CD4-positive, alpha-beta T cell treated with Interleukin-21 for 1 hour (primary cell): ENCODE measurements at places on chromosomes 7 and 10.

DNA sequence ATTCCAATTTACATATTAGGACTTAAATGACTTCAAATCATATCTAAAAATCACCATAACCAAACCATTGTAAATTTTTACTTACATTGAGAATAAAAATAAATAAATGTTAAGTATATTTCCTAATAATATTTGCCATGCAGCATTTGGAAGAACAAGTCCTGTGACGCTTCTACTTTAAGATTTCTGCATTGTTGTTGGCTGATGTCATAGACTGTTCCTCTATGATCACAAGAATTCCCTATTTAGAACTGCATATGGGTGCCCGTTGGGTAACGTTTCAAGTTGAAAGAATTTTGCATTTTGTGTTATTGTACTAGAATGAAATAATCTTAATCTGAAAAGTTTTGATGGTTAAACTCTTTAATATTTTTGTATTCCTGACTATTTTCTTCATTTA is 5.1 kb upstream of the ITGB1 start:
- no peak for DNase-seq

- no peak for DNase-seq
These were observed 17.1 kb upstream of the CPA1 start for GRCh38 chr7:130363026-130363847.

GRCh38 chr10:102133373-102134195 is 744 bp downstream of the PPRC1 start:
- DNase-seq = peak; percentile 53

- no peak for DNase-seq
These were observed 162.8 kb downstream of the USP6NL start for GRCh38 chr10:11448545-11449244.

DNA sequence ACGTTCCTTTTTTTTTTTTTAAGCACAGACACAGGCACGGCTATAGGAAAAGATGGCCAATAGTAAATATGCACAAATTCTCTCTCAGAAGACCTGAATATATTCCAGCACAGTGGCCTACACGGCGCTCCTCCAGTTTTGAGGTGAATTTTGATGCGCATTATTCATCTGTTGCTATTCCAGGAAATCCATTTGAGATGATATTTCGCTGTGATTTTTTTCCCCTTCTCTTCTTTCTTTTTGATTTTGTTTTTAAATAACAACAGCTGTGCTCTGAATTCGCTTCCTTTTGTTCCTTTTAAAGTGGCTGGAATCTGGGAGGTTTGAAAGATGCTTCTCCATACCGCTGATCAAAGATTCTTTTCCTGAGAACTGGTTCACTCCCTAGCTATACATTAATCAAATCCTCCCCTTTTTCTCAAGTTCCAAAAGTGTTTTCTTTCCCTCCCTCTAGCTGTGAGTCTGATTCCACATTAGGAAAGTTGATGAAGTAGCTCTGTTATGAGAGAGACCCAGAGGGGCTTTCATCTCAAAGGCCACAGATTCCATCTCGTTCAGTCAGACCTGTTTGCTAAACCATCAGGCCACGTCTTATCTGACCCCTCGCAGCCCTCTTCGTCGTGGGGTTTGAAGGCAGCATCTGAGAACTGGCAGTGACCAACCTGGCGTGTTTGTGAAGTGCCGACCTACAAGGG is 602.7 kb upstream of the NRP1 start:
- no peak for DNase-seq

DNA sequence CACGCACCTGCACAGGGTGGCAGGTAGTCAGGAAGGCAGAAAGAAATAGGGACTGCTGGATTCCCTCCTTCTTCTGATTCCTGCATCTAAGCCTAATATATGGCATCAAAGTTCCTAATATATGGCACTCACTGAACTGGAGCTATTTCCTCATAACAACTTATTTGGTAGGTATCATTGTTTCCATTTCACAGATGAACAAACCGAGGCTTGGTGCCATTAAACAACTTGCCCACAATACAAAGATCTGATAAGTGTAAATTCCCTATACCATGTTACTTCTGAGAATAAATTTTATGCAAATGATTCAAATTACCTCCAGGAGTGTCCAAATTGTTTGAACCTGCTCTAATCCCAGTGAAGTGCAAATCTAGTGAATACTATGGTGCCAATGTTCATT is 2.1 kb upstream of the FAM171A1 start:
- no peak for DNase-seq

DNA sequence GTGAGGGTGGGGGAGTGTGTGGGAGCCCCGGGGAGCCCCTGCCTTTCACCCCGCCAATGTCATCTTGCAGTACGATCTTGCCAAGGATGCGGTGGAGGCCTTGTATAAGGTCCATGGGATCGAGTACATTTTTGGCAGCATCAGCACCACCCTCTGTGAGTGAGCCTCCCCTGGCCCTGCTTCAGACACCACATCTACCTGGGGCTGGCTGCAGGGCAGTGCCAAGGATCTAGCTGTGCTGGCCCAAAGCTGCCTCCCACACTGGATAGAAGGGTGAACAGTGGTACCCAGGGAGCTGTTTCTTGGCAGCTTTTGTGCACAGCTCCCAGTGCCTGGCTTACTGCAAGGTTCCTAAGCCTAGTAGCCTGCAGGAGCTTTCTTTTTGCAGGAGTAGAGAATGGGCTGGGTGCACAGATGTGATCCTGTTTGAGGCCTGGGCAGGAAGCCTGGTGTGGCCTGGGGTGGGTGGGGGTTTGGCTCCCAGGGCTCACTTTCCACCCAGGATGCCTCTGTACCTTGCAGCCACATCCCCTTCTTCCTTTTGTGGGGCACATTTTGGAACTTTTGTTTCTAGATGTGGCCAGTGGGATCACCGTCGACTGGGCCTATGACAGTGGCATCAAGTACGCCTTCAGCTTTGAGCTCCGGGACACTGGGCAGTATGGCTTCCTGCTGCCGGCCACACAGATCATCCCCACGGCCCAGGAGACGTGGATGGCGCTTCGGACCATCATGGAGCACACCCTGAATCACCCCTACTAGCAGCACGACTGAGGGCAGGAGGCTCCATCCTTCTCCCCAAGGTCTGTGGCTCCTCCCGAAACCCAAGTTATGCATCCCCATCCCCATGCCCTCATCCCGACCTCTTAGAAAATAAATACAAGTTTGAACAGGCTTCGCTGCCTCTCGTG is 12.2 kb upstream of the CPA1 start:
- no peak for DNase-seq

DNA sequence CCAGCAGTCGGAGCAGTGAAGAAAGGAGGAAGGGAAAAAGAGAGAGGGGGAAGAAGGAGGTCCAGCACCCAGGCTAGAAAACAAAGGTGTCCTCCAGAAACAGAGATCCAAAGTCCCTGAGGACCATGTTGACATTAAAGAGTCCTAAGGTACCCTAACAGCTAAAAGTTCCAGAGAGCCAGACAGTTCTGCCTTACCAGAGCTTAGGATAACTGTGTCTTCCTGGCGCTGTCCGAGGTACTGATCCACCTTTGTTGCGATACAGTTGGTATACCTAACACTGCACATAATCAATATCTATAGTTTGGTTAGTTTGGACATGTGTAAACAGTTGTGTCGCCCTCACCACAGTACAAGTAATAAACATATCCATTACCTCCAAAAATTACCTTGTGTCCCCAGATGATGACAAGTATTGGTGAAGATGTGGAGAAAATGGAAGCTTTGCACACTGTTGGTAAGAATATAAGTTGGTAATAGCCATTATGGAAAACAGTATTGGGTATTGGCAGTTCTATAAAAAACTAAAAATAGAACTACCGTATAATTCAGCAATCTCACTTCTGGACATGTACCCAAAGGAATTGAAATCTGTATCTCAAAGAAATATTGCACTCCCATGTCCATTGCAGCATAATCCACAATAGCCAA is 59.8 kb downstream of the GRID1 start:
- no peak for DNase-seq

- no peak for DNase-seq
These were observed 69.1 kb downstream of the SHH start for GRCh38 chr7:155743177-155743576.

GRCh38 chr7:951881-952547 is 2.5 kb downstream of the ADAP1 start:
- no peak for DNase-seq

GRCh38 chr7:151014950-151015349 is 9.3 kb downstream of the ATG9B start:
- peak; percentile 42 for DNase-seq

GRCh38 chr10:26858707-26859034 is 2.1 kb downstream of the ABI1 start:
- DNase-seq = no peak

DNA sequence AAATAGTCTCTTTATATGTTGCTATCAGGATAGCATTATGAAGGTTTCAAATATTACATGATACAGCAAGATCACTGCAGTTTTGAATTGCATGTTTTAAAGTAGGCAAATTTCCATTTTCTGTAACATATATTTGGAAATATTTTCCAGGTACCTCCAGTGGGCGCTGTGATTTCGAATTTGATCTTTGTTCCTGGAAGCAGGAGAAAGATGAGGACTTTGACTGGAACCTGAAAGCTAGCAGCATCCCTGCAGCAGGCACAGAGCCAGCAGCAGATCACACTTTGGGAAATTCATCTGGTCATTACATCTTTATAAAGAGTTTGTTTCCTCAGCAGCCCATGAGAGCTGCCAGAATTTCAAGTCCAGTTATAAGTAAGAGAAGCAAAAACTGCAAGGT is 299.0 kb downstream of the MALRD1 start:
- DNase-seq = no peak

GRCh38 chr7:105202616-105203015 is 186.1 kb downstream of the SRPK2 start:
- DNase-seq = no peak

GRCh38 chr7:6286486-6286885 is 14.1 kb upstream of the CYTH3 start:
- no peak for DNase-seq

GRCh38 chr10:71125749-71126107 is 86.6 kb upstream of the UNC5B start:
- DNase-seq = no peak

- DNase-seq = no peak
These were observed 48.0 kb upstream of the DLG5 start for GRCh38 chr10:77974396-77975074.

- DNase-seq = no peak
These were observed 343.1 kb downstream of the PHTF2 start for GRCh38 chr7:78141522-78142281.

DNA sequence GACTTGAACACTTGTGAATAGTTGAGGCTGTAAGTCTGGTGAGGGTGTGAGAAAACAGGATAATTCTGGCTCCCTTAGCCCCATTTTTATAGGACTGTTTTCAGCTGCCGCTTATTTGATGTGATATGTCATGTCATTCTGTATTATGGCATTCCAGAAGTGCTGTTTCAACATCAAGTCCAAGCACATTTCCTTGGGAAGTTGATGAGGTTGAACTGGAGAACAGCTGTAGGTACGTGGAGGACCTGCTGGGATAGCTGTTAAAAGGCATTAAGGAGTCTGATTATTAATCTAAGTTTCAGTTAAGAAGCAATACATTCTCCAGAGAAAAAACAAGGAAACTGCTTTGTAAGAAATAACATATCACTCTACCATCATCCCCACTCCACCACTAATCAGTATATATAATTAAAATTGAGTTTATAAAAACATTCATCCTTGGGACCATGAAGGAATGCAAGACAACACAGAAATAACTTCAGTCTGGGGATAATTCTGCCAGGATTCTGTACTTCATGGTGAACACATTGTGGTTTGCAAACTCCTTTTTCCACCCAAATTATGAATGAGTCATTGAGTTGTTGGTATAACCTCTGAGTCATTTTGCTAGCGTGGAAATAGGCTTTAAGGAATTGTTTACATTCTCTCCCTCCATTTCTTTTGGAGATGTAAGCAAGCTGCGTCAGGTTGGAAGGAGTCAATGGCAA is 39.9 kb upstream of the TMEM229A start:
- DNase-seq = no peak

GRCh38 chr10:126384269-126384873 is 3.9 kb downstream of the ADAM12 start:
- no peak for DNase-seq

- no peak for DNase-seq
These were observed 7.3 kb downstream of the SFRP5 start for GRCh38 chr10:97764519-97764931.

DNA sequence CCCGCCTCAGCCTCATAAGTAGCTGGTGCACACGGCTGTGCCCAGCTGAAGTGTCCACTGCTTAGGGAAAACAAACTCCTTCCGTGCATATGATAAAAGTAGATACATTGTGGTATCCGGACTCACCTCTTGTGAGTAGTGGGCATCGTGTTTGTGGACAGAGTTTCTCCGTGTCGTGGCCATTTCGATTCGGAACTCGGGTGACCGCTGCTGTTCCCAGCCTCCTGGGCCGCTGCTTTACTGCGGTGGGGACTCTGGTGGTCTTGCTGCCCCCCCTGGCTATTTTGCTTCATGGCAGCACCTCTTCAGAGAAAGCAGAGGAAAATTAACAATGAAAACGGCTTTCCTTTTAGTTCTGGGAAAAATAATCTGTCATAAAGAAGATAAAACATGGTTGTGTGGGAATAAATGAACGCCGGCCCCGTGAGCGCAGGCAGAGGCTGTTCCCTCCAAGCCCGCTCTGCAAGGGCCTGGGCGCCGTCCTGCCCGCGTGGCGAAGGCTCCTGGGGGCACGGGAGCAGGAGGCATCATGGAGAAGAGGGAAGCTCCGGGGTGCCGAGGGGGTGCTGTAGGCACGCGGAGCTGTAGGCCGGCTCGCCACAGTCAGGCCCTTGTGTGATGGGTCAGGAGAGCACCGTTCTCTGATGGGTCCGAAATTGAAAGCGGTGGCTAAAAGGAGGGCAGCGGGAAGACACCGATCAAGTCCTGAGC is 107.4 kb downstream of the ACTR3B start:
- DNase-seq = no peak

DNA sequence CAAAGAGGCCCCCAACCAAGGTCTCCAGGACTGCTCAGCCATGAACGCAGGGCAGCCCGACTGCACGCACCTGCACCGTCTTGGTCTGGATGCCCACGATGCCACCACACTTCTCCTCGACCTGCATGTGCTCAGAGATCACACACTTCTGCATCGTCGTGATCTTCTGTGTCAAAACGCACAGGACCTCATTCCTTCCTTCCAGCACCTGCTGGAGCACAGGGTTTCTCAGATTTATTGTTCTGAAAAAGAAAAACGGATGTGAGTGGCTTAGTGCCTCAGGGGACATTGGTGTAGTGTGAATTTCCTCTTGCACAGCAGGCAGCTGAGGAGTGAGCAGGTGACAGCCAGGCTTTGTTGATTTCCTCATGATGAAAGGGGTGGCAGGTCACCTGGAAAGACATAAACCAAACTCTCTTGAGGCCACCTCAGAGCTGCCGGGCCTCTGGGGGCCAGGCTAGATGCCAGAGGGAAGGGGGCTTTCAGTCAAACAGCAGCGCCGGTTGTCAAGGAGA is 38.2 kb downstream of the GSDME start:
- DNase-seq = no peak

DNA sequence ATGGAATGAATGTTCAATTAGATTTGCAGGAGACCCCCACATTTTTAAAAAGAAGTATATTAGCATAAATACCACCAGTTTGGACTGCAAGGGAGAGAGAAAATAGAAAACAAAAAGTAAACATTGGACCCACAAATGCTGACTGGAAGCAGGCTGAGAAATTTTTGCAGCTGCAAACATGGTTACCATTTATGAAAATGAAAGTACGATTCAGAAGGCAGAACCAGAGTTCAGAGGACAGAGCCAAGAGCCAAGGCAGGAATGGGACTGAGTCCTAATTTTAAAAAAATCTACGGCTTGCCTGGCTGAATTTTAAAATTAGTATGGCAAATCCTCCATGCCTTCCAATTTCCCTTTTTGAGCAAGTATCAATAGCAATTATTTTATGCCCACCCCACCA is 74.6 kb upstream of the NPS start:
- DNase-seq = no peak

- no peak for DNase-seq
These were observed 383.1 kb upstream of the STEAP1 start for GRCh38 chr7:89771003-89771636.

GRCh38 chr10:132692311-132692710 is 93.6 kb downstream of the NKX6-2 start:
- DNase-seq = no peak
